NCI-H1092 (cell line): ENCODE measurements at places on chromosomes 6 and 20.

- no peak for DNase-seq
These were observed 63.7 kb downstream of the PTPRK start for GRCh38 chr6:128456510-128457230.

DNA sequence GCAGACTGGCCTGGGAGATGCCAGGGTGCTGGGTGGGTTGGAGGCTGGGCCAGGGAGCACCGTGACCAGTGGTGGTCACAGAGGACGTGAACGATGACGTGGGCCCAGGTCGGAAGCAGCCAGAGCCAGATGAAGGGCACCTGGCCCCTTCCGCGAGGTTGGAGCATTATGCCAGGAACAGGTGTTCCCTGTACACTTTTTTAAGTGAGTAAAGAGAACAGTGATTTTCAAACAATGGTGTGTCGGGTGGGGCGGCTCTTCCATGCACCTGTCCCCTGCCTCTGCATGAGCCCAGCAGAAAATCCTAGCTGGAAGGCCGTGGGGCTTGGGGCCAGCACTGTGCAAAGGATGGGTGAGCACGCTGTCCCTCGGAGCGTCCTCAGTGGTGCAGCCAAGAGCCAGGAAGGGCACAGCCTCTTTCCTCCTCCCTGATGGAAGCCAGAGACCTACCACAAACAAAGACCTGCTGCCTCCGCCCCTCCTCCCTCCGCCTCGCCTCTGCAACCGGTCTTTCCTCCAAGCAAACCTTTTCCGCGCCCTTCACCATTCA lies 350.5 kb downstream of the ZFAND3 start:
- peak; percentile 60 for DNase-seq

- DNase-seq, result peak; percentile 91
These were observed 26.1 kb downstream of the TTLL2 start for GRCh38 chr6:167350731-167351655.

DNA sequence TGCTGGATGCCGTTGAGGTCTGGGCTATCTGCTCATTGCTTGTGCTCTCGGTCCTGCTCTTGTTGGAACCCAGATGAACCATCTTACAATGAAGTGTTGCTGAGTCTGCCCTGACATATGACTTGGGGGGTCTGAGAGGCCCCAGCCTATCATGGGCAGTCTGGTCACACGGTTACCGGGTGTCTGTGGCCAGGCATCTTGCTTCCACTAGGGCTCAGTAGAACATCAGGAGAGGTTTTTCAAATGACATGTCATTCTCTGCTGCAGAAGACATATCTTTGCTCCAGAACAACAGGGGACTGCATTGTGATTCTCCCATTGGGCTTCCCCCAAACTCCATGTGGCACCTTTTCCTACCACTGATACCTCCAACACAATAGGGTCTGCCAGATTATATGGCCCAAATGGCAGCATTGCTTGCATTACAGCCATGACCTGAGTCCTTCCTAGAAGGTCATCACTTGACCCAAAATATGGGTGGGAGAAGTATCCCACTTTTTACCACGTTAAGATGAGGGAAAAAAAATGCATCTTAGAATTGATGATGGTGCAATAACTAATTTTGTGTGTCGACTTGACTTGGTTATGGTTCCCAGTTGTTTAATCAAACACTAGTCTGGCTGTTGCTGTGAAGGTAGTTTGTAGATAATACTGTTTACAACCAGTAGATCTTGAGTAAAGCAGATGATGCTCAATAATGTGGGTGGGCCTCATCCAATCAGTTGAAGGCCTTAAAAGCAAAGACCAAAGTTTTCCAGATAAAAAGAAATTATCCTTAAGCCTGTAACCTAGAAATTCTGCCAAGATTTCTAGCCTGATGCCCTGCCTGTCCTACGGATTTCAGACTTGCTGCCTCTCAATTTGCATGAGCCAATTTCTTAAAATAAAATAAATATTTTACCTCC lies 241.0 kb downstream of the QKI start:
- DNase-seq, result no peak

DNA sequence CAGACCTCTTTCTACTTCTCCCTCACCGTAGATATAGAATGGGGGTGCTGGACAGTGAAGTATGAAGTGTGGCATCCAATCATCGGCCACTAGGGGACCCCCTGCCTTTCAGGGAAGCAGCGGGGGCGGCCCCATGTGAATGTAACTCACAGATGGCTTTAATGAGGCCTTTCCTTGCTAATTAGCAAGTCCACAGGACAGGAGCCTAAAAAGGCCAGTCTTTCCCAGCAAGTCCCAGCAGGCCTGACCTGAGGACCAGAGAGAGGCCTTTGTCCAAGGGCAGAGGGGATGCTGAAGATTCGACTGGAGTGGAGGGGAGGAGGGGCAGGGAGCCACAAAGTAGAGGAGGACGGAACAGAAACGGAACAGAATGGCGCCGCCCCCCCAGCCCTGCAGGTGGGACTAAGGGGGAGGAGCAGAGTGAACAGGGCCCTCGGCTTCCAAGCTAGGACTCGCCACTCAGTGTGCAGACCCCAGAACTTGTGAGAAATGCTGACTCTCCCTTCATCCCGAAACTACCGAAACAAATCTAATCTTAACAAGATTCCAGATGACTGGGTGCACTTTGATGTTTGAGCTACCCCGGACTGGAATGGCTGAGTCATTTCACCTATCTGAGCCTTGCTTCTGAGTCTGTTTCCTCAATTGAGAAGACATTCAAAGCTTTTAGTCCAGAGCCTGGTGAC lies 5.8 kb downstream of the C6orf132 start:
- DNase-seq, result no peak

DNA sequence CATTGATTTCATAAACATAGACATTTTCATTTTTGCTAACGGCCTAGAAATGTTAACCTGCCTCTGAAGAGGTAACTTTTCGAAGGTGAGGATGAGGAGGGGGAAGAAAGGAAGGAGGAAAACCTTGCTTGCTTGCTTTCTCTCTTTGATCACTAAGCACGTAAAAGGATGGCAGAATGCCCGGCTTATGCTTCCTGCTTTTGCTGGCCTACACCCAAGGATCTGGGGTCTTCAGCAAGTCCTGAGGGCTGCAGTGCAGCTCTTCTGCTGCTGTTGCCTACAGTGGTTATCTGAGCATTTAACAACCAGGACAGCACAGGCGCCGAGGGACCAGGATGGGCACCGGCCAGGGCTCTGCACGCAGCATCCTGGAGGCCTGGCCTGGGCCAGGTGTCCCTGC lies 150.8 kb upstream of the TAB2 start:
- peak; percentile 88 for DNase-seq

GRCh38 chr20:55200317-55200716 lies 724.9 kb downstream of the DOK5 start:
- no peak for DNase-seq

DNA sequence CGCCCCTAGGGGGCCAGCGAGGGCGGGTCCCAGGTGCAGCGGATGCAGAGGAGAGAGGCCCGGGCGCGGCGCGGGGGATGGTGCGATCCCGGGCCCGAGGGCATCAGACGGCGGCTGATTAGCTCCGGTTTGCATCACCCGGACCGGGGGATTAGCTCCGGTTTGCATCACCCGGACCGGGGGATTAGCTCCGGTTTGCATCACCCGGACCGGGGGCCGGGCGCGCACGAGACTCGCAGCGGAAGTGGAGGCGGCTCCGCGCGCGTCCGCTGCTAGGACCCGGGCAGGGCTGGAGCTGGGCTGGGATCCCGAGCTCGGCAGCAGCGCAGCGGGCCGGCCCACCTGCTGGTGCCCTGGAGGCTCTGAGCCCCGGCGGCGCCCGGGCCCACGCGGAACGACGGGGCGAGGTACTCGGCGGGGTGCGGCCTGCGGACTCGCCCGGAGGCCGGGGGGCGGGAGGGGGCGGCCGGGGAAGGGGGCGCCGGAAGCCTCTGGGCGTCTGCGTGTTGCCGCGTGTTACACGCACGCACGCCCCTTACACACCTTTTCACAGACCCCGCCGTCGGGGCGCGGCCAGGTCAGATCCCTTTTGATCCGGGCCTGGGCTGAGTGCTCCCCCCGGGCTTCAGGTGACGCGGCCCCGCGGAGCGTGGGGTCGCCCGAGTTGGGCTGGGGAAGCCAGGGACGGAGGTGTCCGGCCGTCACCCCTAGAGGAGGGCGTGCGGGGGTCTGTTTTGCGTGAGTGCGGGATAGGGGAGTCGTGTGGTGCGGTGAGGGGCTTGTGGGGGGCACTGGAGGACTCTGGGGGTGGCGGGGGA lies 412 bp downstream of the TRIB3 start:
- peak; percentile 34 for DNase-seq

- no peak for DNase-seq
These were observed 8.4 kb upstream of the RIN2 start for GRCh38 chr20:19749618-19750071.

DNA sequence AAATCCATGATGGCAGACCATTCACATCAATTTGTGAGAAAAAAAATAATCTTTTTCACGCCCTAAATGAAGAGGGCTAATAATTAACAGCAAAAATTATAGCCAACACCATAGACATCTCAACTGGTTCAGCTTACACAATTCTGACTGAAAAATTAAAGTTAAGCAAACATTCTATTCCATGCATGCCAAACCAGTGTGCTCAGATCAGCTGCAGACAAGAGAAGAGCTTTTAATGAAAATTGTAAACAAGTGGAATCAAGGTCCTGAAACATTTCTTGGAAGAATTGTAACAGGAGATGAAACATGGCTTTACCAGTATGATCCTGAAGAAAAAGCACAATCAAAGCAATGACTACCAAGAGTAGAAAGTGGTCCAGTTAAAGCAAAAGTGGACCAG lies 710.4 kb downstream of the EPHA7 start:
- DNase-seq, result no peak

GRCh38 chr6:101116337-101116736 lies 235.2 kb upstream of the ASCC3 start:
- no peak for DNase-seq

GRCh38 chr20:9160331-9160730 lies 91.4 kb downstream of the PLCB4 start:
- no peak for DNase-seq

- DNase-seq, result no peak
These were observed 125.2 kb upstream of the EYA4 start for GRCh38 chr6:133115946-133116345.

DNA sequence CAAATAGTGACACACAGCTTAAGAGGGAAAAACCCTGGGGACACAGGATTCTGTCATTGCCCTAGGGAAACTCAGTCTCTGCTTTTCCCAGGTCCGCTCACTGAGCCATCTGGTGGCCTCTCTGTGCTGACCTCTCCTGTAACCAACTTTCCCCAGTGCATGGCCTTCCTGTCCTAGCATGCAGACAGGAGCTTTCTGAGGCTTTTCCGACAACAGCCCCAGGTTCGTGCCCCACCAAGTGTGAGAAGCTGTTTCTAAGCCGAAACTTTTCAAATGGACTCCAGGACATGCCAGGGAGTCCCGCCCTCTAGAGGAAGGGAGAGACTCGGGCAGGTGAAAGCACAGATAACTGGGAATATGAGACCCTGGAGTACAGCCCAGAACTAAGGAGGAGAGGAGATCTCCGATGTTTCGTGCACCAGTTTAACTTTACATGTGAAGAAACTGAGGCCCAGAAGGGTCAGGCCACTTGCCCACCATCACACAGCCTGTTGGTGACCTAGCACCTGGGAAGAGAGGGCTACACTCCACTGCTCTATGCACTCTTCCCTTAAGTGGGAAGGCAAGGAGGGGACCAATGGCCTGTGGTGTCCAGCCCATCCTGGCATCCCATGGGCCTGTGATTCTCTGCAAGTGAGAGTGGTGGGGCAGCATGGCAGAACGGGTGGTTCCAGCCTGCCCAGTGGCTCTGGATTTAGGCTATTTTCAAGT lies 46.2 kb downstream of the RPP40 start:
- no peak for DNase-seq

DNA sequence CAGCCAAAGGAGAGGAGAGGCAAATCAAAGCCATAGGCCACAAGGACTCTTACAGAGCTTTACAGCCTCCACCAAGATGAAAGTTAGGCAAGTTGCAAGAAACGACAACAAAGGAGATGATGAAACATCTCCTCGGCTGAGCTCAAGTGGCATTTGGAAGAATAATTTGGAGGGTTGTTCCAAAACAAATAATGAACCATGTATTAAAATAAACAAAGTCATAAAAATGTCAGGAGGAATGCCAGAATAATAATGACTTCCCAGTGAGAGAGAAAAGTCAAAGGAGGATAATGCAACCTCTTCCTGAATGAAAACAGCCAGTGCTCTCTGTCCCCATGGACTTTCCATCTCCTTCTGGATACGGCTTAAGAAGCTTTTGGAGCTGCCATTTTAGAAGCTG lies 371.4 kb upstream of the ID4 start:
- peak; percentile 9 for DNase-seq

GRCh38 chr20:10711903-10712451 lies 38.2 kb upstream of the JAG1 start:
- DNase-seq, result no peak

DNA sequence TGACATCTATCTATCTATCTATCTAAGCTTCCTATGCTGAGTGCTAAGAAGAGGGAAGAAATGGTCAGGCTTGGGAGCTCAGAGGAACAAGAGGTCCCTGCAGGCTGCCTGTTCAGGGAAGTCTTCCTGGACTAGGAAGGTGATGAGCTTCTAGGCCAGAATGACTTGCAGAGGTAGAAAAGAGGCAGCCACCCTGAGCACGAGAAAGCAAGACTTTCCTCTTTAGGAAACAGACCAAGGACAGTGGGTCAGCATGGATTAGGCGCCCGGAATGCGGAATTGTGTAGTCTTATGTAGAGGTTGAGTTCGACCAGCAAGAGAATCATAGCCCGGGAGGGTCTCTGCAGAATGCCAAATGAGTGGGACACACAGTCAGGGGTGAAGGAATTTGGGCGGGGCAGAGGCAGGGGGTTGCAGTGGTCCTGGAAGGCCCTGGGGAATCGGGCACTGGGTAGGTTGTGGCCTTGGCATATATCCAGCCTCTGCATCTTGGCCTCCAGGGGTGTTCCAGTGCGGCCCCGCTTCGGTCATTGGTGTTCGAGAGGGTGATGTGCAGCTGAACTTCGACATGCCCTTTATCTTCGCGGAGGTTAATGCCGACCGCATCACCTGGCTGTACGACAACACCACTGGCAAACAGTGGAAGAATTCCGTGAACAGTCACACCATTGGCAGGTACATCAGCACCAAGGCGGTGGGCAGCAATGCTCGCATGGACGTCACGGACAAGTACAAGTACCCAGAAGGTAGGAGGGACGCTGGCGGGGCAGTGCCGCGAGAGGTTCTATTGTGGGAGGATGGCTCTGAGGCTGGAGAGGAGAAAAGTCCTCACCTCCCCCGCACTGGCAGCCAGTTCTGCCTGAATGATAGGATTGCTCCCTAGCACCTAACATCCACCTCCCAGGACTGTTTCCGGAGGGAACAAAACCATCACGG lies 32.1 kb downstream of the TGM3 start:
- no peak for DNase-seq

DNA sequence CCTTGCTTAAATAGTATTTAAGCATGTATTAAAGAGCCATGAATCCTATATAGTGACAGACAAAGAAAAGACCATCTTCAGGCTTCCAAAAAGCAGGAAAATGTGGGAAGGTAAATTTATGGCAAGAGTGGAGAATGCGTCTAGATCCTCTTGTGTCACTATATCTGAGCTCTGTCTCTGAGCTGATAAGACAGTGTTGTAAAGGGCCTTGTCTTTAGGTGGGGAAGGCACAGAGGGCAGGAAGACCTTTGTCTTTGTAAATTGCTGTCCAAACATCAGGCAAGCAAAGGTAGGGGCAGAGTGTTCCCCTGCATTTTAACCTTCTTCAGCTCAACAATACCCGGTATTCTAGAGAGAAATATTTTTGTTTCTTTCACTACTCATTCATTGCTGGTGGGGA lies 33.9 kb upstream of the MBOAT1 start:
- no peak for DNase-seq
